ENCODE measurements at places on chromosomes 16 and 17.

GRCh38 chr17:51650772-51651171 lies 390.4 kb downstream of the UTP18 start:
- no peak for DNase-seq

GRCh38 chr16:59259950-59260319 lies 525.8 kb upstream of the GOT2 start:
- DNase-seq = no peak

- DNase-seq = no peak
Observed at GRCh38 chr16:595942-596735, 6.3 kb downstream of the RAB40C start.

DNA sequence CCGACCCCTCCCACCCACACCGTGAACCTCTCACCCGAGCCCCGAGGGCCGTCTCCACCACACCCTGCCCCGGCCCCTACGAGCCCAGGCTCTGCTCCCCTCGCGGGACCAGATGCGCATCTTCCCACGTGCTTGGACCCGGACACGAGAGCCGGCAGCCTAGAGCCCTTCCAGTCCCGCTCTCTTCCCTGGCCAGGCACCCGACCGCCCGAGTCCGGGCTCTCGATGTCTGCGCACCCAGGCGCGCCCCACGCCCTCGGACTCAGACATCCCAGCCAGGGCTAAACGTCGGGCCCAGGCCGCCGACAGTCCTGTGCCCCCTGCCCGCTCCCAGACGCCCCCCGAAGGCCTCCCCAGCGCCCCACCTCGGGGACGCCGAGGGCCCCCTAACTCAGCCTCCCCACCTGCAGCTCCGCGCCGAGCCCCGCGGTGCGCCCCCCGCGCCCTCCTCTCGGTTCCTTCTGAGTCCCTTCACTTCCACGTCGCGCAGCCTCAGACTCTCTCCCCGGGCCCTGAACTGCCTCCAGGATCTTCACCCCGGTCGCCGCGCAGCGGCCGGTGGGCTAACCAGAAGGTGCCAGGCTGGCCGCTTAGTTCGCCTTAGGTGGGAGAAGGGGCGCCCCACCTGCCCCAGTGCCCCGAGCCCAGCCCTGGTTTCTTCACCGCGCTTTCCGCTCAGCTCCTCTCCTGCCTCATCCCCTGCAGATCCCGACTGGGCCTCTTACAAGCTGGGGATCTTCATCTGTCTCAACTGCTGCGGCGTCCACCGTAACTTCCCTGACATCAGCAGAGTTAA lies 688 bp downstream of the ADAP2 start:
- DNase-seq = no peak

DNA sequence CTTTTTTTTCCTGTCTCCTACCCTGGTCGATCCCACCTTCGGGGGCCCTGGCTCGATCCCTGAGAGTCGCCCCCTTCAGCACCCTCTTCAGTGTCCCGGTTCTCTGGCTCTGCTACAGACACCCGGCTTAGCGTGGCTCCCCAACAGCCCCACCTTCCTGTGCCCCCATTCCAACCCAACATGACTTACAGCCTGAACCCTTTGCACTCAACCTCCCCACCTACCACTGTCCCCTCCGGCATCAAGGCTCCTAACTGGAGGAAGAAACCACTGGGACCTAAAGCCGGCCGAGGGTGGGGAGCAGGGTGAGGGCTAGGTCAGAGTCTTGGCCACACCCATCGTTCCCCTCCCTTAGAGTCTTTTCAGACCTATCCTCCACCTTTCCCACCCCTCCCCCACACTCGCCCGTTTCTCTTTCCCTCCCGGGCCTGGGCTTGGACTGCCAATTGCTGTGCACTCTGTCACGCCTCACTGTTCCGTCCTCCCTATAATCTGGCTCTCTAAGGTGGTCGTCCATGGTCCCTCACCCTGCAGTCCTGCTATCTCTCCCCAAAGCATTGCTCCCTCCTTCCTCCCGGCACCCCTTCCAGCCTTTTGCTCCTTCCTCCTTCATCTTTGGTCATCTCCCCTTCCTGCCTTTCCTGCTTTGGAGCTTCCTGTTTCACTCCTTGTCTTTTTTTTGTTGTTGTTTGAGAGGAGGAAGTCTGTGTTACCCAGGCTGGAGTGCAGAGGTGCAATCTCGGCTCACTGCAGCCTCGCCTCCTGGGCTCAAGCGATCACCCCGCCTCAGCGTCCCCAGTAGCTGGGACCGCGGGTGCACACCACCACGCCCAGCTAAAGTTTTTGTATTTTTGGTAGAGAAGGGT lies 890 bp upstream of the CLDN7 start:
- no peak for DNase-seq

DNA sequence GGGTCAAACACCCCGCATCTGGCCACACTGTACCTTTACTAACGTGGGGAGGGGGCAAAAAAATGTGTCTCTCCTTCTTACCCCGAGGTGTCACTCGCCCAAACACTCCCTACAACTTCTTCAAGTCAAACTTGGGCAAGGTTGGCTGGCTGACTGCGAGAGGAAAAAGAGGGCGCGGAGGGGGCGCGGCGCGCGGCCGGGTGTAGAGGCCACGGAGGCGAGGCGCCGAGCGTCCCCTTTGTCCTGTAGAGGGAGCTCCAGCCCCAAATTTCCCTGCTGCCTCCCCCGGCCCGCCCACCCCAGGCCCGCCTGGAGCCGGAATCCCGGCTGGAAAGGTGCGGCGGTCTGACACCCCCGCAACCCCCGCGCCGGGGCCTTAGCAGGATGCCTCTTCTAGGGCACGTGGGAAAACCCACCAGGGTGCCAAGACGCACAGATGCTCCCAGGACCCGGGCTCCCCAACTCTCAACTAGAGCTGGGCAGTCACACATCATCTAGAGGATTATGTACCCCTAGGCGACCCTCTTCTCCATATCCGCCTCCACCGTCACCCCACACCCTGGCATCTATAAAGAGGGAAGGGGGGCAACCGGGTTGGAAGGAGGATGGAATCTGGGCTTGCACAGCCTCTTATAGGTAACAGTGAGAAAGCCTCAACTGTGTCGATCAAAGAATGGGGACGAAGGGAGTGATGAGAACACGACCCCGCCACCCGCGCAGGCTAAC lies 4.2 kb downstream of the IRX3 start:
- DNase-seq = no peak

- DNase-seq = no peak
Observed at GRCh38 chr17:420479-421175, 68.0 kb upstream of the RPH3AL start.

DNA sequence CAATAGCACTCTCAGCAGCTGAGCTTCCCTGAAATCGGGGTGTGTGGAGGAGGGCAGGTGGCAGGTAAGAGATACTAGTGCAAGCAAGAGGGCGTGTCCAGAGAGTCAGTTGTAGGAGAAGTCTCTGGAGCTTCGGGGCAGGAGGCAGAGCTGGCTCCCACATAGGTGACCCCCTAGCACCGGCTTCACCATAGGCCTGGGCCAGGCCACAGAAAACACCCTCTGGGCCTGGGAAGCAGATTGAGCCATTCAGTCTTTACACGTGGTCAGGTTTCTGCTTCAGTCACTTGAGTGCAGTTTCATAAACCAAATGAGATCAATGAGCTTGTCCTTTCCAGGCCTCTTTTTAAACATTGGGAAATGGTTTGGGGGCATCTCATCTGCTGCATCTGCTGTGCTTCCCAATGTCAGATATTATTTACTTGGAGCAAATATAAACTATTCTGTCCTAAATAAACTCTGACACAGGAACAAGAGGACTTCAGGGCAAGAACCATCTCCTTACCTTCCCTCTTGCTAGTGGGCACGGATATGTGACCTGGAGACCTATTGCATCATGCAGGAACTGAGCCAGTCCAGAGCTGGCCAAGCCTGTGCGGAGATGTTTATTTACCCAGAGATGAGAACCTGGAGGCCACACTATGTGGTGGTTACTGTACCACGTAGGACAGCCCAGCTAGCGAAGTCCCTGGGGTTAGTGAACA lies 16.1 kb downstream of the CCR7 start:
- DNase-seq = no peak

DNA sequence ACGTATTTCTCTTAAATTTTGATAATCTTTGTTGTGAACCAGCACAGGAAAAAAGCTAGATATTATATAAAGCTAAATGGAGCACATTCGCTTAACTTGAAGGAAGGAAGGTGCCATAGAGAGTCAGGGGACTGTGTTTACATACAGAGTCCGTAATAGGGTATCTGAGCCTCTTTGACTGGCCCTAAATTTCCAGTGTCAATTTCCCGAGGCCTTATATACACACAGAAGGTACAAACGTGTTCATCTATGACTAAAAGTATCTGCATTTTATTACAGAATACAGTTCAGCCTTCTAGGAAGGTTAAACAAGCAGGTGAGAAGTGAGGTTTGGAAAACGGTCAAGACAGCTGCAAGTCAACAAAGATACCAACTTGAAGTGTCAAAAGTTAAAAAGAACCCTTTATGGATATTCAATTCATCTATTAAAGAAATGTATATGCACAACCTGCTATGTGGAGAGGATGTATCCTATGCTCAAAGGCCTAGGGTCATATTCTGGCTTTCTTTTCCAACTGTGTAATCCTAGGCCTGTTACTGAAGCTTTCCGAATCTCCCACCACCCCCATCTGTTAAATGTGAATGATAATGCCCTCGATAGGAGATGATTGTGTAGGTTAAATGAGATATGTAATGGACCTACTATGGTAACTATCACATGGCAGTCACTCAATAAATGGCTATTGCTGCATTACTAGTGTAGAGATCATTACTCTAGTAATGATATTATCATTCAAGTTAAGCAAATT lies 263.7 kb upstream of the MAF start:
- no peak for DNase-seq

- DNase-seq = no peak
Observed at GRCh38 chr16:69520800-69521602, 44.8 kb upstream of the NFAT5 start.

DNA sequence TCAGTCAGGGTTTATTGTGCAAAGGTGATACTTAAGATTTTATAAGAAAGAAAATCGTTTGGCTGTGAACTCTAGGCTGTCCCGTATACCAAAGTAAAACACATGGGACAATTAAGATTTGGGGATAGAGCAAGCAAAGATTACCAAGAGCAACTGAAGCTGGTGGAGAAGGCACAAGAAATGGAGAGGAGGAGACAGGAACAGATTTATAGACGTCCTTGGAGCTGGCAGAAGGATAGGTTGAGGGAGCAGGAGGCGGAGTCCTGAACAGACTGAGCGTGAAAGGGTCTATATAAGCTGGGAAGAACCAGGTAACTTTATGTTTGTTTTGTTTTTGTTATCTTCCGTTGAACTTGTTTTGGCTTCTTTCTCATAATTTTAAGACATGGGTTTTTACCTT lies 3.8 kb downstream of the TNRC6C start:
- DNase-seq = no peak

GRCh38 chr16:87058728-87059250 lies 258.4 kb downstream of the C16orf95 start:
- DNase-seq = no peak

DNA sequence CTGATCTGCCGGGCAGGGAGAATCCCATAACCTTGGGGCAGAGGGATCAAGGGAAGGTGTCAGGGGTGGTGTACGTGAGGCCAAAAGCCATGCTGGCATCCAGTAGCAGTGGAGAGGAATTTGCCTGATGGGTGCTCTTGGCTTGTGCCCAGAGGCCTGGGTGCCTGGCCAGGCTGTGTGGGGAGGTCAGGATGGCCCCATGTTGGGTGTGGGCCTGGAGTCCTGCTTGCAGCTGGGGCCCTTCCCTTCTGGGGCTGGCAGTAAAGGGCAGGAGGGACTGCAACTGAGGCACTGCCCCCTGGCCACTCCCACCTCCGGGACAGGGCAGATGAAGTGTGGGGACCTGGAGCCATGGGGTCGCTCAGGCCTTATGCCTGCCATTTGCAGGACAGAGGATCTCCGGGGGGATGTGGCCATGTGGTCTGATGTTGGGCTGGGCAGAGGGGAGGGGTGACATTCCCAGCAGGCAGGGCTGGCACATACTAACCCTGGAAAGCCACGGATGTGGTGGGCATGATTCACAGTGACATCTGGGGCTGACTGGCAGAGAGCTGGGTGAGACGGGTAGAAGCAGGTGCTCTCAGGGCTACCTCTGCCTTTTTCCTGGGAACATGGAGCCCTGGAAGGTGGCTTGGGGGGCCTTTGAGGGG lies 3.5 kb downstream of the FMNL1 start:
- peak; percentile 25 for DNase-seq

GRCh38 chr17:83099086-83099555 lies 19.7 kb downstream of the METRNL start:
- DNase-seq = no peak

GRCh38 chr16:68229431-68230175 lies 6.3 kb downstream of the ESRP2 start:
- DNase-seq = peak; percentile 25

- DNase-seq = no peak
Observed at GRCh38 chr17:42702446-42702845, 20.1 kb downstream of the CNTNAP1 start.

DNA sequence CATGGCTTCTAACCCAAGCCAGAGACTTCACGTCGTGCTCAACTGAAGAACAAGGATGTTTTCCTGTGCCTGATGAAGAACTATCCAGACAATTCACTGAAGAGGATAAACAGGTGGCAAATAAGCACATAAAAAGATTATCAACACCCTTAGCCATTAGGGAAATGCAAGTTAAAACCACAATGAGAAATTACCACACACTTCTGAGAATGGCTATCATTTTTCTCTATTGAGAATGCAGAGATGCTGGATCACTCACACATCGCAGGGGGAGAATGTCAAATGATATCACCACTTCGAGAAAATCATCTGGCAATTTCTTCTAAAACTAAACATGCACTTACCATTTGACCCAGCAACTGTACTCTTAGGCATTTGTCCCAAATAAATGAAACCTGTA lies 162.8 kb downstream of the IRX3 start:
- no peak for DNase-seq

DNA sequence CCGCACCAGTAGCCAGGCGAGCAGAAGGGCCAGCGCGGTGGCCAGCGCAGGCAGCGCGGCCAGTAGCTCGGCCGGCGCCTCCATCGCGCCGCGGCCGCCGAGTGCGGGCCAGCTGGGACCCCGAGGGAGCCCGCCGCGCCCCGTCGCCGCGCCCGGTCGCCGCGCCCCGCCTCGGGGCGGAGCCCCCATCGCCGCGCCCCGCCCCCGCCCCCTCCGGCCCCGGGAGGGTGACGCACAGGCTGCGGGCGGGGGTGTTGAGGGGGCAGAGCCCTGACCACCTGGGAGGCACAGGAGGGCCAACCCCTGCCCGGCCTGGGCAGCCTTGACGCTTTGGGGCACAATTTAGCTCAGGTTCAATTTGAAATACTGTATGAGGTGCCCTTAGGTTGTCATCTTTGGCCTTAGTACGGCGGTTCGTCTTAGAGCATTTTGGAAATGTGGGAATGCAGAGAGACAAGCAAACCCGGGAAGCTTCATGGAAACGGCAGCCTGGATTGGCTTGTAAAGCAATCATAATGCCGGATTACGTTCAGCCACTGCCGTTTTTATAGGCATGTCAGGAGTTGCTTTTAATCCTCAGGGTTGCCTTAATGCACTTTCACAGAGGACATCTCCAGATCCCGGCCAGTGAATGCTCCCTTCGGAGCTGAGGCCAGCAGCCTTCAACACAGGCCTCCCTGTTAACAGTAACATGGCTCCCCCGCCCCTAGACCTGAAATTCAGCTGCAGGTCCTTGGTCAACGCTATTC lies at the start of gene MXRA7:
Gene MXRA7 (minus strand): TSS at position 103 of the 749 bp plus-strand sequence. CDS start 19 bp downstream, at position 84.
- DNase-seq = peak; percentile 48

- no peak for DNase-seq
Observed at GRCh38 chr17:60473788-60474187, 51.5 kb downstream of the CHCT1 start.

GRCh38 chr17:40518401-40519088 lies 17.1 kb upstream of the TNS4 start:
- no peak for DNase-seq
